ENCODE measurements at places on chromosomes 12 and 14.

DNA sequence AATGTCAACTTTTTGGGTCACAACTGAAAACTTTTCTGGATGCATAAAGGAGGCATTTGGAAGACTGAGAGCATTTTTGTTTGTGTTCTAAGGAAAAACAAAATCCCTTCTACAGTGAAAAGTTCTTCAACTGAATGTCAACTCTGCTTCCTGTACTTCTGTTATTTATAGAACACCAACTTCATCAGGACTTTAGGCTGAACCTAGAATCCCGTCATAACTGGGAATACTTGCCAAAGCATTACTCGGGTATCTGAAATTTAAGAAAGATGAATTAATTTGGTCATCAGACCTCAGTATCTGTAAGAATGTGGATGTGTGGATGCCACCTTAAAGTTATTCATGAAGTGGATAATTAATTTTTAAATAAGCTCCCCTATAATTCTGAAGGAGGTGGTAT, 73.2 kb downstream of the FERMT2 start:
- no peak for DNase-seq

GRCh38 chr14:68986926-68987652, 8.0 kb upstream of the ACTN1 start:
- DNase-seq = no peak

- DNase-seq = no peak
Measured at GRCh38 chr12:26102953-26103352, 21.9 kb downstream of the BHLHE41 start.

- no peak for DNase-seq
Measured at GRCh38 chr12:48118284-48118871, 786 bp upstream of the PFKM start.

DNA sequence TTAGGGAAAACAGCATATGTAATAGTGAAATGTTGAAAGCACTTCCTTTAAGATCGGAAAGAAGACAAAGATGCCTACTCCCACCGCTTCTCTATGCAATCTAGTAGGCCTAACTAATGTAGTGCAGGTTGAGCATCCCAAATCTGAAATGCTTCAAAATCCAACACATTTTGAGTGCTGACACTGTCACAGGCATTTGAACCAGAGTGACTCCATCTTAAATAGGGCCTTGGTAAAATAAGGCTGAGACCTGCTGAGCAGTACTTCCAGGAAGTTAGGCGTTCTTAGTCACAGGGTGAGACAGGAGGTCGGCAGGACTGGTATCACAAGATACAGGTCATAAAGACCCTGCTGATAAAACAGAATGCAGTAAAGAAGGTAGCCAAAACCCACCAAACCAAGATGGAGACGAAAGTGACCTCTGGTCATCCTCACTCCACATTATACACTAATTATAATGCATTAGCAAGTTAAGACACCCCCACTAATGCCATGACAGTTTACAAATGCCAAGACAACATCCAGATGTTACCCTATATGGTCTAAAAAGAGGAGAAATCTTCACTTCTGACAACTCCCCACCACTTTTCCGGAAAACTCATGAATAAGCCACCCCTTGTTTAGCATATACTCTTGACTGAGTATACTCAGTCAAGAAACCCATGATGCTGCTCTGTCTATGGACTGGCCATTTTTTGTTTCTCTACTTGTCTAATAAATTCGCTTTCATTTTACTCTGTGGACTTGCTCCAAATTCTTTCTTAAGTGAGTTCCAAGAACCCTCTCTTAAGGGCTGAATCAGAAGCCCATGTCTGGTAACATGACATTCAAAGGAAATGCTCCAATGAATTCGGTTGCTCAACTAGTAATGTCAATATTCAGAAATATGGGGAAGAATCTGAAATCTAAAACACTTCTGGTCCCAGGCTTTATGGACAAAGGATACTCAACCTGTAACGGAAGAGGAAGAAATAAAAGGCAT, 47.1 kb upstream of the MTERF2 start:
- DNase-seq = no peak

DNA sequence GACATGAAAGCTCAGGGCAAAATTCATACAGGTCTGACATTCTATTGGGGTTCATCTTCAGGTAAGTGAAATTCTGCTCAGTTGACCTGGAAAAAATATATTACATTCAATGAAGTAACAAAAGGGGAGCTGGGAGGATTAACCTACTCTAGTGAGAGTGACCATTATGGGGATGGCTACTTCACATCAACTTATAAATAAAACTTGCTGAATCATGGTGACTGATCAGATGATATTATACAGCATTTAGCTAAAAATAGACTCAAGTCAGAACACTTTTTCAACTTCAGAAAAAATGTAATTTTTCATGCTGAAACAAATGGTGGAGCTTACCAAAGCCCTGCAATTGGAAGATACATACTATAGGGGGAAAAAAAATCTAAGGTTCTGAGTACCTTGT, 800.2 kb downstream of the FSCB start:
- no peak for DNase-seq

DNA sequence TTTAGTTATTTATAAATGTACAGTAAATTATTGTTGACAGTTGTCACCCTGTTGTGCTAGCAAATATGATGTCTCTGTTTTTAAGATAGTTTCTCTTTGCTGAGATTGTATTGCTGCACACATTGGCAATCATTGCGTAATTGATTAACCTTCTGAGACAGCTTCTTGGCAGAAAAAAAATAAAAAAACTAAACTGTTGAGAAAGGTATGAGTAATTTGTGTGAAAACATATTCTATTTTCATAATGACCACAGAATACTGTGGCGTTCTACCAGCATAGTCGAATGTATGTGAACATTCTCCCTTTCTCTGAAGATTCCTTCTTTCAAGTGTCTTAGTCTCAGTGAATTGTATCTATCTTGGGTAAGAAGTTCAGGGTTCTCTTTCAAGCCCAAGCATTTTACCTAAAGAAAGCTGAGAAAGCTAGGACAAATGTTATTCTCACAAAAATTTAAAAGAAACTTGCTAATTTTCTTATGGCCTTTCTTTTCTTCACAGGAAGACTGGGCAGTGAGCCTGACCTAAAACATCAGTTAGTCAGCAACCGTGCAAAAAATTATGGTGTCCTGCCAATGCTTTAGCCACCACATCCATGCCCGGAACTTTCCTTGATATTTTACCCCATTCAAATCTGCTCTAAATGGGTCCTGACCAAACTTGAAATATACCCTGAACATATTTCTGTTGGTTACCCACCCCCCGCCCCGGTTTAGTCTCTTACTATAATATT, 69.0 kb upstream of the REP15 start:
- DNase-seq = no peak

DNA sequence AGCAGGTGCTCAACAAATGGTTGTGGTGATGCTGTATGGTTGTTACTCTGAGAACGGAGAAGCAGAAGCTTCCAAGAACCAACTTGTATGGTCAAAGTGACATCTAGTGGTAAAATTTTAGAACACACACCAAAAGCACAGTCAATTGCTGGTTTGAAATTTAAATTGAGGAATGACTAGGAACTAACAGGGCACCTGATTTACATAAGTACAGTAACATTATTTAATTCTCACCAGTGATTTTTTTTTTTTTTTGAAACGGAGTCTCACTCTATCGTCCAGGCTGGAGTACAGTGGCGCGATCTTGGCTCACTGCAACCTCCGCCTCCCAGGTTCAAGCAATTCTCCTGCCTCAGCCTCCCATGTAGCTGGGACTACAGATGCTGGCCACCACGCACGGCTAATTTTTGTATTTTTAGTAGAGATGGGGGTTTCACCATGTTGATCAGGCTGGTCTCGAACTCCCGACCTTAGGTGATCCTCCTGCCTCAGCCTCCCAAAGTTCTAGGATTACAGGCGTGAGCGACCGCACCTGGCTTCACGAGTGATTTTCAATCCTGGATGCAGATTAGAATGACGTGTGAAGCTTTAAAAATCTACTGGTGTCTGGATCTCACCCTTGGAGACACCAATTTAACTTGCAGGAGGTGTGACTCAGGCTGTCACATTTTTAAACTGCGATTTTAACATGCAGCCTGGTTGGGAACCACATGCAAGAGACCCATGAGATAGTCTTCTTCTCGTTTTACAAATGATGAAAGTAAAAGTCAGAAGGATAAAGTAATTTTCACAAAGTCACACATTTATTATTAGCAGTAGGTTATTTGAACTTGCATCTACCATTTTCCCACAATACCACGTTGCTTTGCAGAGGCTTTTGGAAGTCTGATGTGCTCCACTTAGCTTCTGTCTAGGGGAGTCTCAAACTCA, 14.1 kb upstream of the NUMB start:
- no peak for DNase-seq

GRCh38 chr12:5548152-5548943, 116.4 kb downstream of the NTF3 start:
- no peak for DNase-seq

DNA sequence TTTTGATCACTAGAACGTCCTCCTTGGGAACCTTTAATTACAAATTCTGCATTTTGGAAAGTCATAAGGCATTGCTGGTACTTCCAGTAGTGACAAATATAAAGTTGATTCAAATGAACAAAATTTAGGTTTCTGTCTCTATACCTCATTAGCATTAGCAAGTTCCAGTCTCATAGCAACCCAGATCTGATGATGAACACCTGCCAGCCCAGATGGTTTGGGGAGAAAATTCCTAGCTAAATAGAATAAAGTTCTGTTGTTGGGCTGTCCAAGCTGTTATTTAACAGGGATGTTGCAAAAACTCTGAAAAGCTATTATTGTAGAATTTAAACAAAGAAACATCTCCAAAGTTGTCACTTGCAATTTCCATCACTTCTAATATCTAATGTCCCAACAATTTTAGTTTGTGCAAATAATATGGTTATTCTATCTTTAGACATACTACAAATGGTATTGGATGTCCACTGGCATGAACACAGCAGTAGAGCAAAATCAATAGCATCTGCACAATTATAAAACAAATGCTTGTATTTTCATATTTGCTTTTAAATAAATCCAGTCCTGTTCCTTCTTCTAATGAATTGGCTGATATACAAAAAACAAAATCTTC, 299.4 kb downstream of the SLC16A7 start:
- DNase-seq = no peak

Data from activated T-cell treated with anti-CD3 and anti-CD28 coated beads for 48 hours (primary cell).